ENCODE measurements at places on chromosomes 4 and X.

GRCh38 chr4:156169011-156169410, 215.3 kb upstream of the CTSO start:
- DNase-seq = peak; percentile 33

DNA sequence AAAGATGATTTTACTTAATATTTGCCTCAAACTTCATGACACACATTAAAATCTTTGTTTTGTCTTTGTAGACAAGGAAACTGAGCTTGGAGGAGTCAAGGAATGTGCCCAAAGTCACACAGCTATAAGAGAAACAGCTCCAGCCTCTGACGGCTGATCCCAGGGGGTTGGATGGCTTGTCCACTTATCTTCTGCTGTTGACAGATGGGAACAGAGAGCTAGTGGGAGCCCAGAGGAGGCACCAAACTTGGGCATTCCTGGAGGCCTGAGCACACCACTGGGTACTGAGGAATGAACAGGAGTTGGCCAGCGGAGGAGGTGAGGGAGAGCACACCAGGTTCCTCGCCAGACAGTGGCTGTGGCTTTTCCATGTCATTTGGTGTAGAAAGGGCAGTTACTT, 56.4 kb upstream of the GPR78 start:
- DNase-seq = no peak

DNA sequence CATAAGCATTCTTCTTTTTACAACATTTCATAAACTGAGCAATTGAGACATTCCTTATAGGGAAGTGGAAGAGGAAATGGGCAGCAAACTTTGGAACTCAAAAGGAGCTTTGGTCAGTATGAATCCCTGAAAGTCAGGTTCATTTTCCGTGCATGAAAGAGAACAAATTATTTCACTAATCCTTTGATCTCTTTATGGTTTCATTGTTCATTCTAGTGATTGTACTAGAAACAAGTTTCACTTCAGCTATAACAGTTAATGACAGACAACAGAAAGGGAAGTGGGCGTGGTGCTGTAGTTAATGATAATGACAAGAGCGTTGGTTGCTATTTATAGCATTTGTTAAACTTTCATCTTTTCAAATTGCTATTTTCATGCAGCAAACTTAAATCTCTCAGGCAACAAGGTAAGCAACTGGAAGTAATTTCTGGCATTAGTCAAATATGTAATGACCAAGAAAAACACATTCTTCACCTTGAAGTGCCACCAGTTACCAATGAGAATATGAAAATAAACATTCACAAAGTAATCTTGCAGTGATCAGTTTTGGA, 98.4 kb downstream of the AREG start:
- no peak for DNase-seq

GRCh38 chr4:148396986-148397673, 45.1 kb downstream of the NR3C2 start:
- DNase-seq = no peak

GRCh38 chrX:19625612-19626011, 110.3 kb upstream of the MAP3K15 start:
- DNase-seq = no peak

DNA sequence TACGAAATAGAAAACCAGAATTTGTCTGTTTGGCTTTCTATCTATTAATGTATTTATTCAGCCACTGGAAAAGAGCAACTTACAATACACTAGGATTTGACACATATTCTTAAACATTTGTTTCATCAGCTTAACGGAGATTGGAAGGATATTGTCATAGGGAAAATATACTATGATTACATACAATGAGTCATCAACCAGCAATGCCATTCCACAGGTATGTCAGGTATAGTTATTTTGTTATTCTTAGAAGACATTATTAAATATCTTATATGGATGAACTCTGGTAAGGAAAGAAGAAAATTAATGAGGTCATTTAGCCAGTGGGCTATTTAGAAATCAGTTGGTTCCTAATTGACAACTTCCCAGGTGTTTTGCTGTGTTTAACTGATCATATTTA, 926.6 kb downstream of the STIM2 start:
- no peak for DNase-seq

GRCh38 chr4:6468376-6468775, 4.0 kb downstream of the PPP2R2C start:
- DNase-seq = no peak

GRCh38 chr4:170675568-170676262, 586.0 kb upstream of the AADAT start:
- DNase-seq = no peak

DNA sequence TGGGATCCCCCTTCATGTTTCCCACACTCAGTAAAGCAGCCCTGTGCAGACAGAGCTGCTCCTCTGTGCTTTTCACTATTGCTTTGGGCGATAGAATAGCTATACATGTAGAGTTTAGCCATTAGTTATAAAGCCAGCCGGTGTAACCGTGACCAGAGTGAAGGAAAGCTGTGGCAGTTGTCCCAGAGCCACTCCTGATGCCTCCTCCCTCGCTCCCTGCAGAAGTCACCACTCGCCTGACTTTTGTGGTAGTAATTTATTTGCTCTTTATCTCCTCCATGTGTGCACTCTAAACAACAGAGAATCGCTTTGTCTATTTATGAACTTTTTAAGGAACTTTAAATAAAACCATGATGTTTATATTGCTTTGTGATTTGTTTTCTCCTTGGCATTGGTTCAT, 41.8 kb upstream of the WWC2 start:
- no peak for DNase-seq

DNA sequence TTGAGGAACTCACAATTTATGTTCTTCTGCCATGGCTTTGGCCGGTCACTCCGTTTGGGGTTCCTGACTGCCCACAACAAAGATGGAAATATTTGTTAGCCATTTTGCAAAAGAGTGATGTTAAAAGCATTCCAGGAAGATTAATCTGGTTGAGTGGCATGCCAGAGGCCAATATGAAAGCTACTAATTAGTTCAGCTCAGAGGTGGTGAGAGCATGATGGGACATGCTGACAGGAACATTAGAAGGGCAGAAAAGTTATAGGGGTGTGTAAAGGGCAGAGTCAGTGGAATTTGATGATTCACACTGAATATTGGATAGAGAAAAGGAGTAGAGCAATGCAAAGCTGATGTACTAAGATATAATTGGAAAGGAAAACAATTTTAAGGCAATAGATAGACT, 94.4 kb downstream of the TLL1 start:
- no peak for DNase-seq

- DNase-seq = no peak
Measured at GRCh38 chr4:176163041-176163440, 32.3 kb downstream of the SPATA4 start.

GRCh38 chr4:177283167-177283566, 26.5 kb upstream of the NEIL3 start:
- DNase-seq = no peak

- no peak for DNase-seq
Measured at GRCh38 chrX:125953814-125954213, 212.3 kb downstream of the DCAF12L2 start.

DNA sequence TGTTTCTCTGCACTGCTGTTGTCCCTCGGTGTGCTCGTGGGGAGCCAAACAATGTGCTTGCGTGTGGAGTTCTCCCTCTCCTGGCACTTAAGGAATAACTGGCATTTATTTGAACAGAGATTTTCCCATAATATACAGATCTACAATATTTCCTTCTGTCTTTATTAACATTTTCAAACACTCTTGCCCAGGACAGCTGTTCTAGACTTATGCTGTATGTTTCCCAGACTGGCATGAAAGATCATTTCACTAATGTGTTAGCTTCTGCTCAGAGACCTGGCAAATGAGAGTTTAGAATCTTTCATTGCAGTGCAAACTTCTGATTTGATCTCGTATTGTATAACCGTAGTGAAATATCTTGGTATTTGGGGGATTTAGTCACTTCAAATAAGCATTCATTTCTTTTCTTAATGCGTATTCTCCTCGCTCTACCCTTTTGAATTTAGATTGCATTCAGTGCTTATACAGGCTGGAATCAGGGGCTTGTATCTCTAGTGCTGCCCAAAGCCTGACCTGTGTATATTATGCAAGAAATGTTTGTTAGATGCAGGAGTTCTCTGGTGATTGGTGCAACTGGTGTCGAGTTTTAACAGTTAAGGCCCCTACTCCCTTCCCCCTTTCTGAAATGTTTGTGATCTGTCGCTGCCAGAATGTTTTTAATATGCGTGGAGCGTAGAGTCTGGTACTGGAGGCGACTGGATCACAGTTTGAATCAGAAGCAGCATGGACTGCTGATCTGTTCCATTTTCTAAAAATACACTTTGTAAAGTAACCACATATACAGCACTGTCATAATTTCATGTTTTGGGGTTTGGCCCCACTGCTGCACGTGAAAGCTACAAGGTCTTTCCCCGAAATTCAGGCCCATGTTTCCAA, 326.3 kb downstream of the ARHGAP10 start:
- DNase-seq = no peak

DNA sequence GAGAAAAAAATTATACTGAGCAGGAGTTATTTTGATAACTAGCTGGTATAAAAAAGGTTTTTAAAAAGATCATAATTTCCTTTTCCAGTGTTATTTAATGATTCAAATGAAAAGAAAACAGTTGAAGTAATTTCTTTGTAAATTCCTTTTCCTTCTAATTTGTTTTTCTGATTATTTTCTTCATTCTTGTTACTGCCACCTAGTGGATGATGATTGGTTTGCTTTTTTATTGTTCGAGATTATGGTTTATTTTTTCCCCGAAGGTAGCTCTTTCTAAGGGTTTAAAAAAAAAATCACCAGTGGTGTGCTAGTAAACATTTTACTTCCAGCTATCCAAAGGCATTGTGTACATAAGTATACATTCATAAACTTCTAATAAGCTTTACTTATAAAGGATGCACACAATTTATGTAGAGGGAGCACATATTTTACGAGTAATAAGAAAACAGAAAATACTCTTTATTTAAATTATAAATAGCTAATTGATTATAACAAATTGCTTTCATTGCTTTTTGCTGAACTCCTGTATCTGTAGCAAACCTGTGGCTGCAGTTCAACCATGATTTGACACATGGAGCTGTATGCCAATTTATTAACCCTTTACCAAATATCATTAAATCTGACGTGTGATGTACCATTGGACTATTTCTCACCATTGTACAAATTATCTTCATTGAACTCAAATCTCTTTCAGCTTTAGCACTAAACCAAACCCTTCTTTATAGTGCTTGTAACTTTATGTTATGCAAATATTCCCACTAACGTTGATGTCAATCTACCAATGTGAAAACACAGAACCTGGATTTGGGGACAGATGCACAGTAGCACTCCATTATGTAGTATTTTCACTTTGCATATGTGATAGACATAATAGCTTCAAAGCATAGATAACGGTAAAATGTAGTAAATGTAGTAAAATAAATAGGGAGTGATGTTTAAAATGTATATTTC, 97.8 kb upstream of the ANK2 start:
- DNase-seq = no peak

GRCh38 chrX:124421898-124422655, 75.7 kb downstream of the SH2D1A start:
- peak; percentile 7 for DNase-seq

- DNase-seq = no peak
Measured at GRCh38 chrX:43000121-43000520, 222.2 kb upstream of the PPP1R2C start.

GRCh38 chrX:111567542-111568255, 56.3 kb downstream of the SERTM2 start:
- DNase-seq = no peak

GRCh38 chr4:138611721-138612120, 369.6 kb upstream of the SLC7A11 start:
- no peak for DNase-seq

DNA sequence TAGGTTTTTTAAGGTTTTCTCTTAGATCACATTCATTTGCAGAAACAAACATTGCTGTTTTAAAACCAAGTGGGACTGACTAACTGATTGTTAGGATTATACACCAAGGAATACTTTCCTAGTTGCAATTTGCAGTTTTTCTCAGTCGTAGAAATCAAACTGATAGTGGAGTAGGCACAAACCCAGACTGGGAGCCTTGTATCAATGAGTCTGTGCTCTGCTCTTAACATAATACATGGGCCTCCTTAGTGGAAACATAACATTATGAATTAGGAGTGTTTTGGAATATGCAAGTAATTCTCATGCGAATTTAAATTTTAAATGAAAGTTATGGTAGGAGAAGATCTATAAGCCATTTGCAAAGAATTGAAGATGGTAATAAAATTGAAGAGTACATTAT, 223.5 kb downstream of the CLCN4 start:
- DNase-seq = no peak

GRCh38 chr4:17619416-17620105, 5.1 kb downstream of the MED28 start:
- no peak for DNase-seq

GRCh38 chrX:134633832-134634231, 24.4 kb downstream of the PLAC1 start:
- DNase-seq = no peak

DNA sequence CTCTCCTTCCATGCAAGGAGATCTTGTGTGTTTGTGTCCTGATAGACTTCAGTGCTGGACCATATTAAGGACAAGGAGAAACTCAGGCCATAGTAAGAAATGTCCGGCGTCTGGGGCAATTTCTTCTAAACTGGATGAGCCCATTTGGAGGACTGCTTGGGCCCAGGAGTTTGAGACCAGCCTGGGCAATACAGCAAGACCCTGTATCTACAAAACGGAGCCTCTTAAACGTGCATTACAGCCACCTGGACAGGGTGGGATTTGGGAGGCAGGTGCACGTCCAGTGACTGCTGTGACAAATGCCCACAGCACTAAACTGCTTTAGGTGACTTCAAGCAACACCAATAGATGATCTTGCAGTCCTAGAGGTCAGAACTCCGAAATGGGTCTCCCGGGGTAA, 311.9 kb downstream of the DHRSX start:
- DNase-seq = no peak

DNA sequence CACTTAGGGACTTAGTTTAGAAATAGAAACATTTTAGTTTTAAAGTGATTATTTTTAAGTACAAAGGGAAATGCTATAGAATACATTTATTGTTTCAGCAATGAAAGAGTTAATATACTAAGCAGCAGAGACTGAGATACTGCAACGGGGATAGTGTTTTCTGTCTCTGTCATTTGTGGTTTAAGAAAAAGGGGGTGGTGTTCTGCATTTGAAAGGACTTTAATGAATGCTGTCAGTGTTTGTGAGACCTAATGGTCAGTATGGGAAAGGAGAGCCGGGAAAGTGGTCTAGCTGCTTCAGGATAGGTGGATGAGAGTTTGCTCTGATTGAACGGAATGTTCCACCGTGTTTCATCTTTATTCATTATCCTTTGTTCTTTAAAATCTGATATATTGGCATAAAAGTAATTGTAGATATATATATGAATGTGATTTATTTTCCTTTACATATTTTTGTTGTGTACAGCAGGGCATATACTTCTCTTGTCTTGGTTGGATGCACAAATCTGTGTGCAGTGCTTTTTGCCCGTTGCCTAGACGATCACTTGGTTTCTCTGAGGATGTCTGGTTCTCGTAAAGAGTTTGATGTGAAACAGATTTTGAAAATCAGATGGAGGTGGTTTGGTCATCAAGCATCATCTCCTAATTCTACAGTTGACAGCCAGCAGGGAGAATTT, at the start of gene KLHL5:
Gene KLHL5, plus strand, starts transcription at position 139 of the 676 bp plus-strand sequence. Its CDS starts 421 bp downstream, at position 560.
- DNase-seq = peak; percentile 68

DNA sequence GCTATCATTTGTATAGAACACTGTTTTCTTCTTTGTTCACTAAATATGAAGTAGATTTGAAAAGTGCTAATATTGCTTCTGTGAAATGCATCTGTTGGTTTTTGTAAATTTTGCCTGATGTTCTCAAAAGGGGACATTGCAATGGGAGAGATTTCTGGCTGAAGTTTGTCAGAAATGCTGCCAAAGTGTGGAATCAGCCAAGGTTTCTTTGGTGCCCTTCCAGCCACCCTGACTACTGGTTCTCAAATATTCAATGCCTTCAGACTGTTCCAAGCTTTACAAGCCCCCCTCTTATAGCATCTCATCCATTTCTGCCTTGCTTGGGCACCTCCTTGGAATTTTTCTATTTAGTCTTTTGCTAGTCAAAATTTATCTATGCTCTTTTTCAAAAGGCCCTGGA, 60.6 kb upstream of the TMLHE start:
- no peak for DNase-seq
